ENCODE measurements at places on chromosomes 1 and 21.

GRCh38 chr1:46183079-46183847 is 7.0 kb upstream of the P3R3URF start:
- DNase-seq = no peak

GRCh38 chr21:43191521-43191920 is 22.7 kb downstream of the CRYAA start:
- no peak for DNase-seq

GRCh38 chr1:9946315-9946714 is 3.0 kb downstream of the NMNAT1 start:
- no peak for DNase-seq

- no peak for DNase-seq
Observed at GRCh38 chr1:111183308-111184069, 17.0 kb downstream of the DENND2D start.

- no peak for DNase-seq
Observed at GRCh38 chr1:9350013-9350908, 57.6 kb downstream of the SPSB1 start.

GRCh38 chr1:172628401-172628800 is 30.5 kb upstream of the FASLG start:
- DNase-seq = no peak

GRCh38 chr1:43978264-43978550 is 803 bp upstream of the B4GALT2 start:
- DNase-seq = no peak

GRCh38 chr1:87143413-87144135 is 185.1 kb upstream of the LMO4 start:
- no peak for DNase-seq

DNA sequence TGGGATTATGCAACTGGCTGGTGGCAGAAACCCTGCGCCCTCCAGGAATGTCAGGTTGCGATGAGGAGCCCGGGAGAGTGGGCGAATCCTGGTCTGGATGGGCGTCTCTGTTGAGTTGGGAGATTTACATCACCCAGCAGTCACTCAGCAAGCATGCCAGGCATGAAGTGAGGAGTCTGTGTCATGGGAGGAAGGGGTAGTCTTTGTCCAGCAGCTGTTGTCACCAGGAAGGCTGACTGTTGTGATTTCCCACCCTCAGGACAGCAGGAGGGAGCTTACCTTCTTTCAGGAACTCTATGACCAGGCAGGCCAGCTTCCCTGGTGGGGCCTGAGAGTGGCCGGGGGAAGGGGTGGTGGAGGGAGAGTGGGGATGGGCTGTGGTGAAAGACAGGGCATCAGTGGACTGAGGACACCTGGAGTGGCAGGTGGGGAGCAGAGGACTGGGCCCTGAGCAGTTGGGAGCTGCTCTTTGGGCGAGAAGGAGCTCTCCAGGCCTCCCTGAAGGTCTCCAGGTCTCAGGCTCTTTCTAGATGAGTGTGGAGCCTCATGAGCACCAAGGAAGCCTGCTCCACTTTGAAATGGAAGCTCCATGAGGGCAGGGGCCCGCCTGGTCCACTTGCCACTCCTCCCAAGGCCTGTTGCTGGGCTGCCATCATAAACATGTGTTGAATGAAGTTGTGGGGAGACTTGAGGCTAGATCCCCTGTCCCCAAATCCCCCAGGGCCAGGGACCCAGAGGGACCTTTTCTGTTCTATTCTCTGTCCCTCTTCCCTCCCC is 21.3 kb upstream of the PKP1 start:
- no peak for DNase-seq

DNA sequence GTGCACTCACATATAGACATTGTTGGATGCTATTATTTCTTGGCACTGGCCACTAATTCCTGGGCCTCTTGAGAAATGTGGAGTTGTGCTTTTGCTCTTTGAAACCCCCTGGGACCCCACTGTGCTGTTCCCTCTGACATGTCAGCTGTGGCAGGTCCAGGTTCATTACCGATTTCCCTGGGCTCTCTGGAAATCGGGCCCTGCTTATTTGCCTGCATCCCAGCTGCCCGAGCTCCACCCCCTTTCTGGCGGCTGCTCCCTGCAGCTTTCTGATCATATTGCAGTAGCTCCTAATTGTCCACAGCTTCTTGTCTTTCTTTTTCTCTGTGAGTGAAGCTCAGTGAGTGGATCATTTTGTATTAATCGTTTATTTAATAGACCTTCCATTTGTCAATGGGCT is 183.7 kb upstream of the FAM78B start:
- DNase-seq = no peak

- DNase-seq = no peak
Observed at GRCh38 chr1:202162047-202162417, 1.6 kb upstream of the PTPN7 start.
